Urinary bladder (tissue), 4 donors: ENCODE measurements at places on chromosomes 1 and 21. TPM values are rescaled to one million over a fixed set of nuclear protein-coding genes. Genes with fewer than 3 reads are reported as not detected.

DNA sequence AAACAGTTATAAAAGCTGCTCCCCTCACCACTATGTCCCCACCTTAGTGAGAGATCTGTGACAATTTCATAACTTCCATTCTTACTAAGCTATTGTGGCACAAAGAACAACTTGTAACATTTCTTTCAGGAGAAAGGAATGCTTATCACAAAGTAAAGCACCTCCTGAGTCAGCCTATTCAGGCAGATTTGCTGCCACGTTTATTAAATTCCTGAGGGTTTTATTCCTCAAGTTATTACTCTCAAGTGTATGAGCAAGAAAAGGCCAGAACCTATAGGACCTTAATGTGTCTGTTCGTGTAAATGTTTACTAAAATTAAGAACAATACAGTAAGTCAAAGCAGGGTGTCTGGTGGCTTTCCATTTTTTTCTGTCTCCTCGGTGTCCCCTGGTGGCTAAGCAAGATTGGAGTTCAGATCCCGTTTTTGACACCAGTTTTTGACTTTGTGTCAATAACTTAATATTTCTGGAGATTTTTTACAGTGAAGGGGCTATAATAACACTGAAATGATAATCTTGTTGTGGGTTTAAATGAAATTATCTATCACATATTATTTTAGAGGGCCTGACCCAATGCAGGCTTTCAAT is 1539.6 kb downstream of the BRINP3 start:
- no peak for DNase-seq

DNA sequence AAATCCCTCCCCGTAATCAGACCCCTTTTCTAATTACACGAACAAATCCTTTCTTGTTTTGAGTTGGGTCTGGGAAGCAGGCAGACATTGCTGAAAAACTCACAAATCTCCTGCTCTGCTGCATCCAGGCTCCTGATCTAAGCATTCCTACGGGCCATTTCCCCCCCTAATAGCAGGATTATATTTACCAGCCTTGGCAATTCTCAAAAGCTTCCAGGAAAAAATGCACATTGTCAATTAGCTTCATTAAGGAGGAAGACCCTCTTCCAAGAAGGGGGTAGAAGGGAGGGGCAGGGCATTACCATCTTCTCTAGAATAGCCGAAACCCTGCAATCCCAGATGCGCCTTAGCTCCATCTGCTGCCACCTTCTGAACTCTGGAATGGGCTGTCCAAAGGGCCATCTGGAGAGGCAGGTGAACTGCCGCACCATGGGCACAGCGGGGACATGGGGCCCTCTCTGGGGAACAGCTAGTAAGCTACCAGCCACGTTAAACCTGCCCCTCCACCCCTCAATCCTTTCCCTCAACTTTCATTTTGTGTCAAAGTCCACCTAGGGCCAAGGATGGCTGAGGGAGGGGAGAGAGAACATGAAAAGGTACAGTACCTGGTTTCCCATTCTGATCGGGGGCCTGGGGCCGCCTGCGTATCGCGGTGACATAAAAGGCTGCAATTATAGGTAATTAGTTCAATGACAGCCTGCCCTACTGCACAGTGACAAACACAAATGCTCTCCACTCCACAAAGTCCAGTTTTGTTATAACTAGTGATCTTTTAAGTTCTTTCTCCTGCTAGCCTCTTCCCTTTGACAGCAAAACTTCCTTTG is 56.8 kb downstream of the MRPL37 start:
- no peak for DNase-seq

DNA sequence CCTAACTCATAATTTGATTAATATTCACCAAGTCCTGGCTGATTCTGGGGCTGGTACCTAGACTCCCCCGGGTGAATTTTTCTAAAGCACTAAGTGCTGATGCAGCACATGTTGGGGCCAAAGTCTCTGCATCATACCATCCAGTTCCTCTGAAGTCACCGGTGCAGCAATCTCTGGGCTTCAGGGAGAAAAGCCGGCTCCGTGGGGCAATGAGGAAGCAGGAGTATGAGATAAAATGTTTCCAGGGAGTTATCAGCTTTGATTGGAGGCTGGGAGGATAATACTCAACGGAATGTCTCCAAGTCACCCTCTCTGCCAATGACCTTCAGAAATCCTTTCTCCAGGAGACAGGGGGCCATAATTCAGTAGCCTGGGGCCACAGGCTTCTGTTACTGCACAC is 1.2 kb downstream of the FCAMR start:
- DNase-seq = no peak

DNA sequence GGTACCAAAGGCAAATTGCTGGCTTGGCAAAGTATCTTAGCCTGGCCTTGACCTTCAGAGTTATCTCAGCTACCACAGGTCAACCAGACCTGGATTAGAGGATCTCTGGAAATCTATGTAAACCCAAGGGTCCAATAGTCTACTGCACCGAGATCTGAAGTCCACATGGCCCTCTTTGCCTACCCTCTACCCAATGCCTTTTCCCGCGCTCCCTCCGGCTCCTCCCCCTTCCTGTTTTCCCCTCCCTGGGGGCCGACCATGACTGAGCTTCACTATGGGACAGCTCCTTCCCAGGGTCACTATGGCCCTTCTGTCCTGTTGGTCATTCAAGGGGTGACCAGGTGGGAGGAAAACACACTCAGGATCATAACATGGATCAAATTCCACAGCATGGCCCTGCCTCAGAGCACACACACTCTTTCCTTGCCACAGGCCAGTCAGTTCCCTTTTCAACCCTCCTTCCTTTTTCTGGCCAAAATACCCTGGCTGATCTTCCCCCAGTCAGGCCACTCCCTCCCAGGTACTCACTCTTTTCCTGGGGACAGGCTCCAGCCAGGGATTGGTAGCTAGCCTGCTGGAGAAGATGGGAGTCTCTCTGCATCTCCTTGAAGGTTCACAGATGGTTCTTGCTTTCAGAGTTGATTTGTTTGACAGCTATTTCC is 19.1 kb upstream of the TMEM183A start:
- no peak for DNase-seq

Gene FMOD
- 46.0 TPM for polyA plus RNA-seq

Gene ASCL5
- not detected for polyA plus RNA-seq

Gene VWA5B1
- polyA plus RNA-seq = 0.51 TPM
